Activated CD8-positive, alpha-beta memory T cell treated with anti-CD3 and anti-CD28 coated beads for 48 hours (primary cell): ENCODE measurements at places on chromosomes 16 and 17.

- no peak for DNase-seq
These were observed 40.2 kb downstream of the ARL4D start for GRCh38 chr17:43439041-43439440.

DNA sequence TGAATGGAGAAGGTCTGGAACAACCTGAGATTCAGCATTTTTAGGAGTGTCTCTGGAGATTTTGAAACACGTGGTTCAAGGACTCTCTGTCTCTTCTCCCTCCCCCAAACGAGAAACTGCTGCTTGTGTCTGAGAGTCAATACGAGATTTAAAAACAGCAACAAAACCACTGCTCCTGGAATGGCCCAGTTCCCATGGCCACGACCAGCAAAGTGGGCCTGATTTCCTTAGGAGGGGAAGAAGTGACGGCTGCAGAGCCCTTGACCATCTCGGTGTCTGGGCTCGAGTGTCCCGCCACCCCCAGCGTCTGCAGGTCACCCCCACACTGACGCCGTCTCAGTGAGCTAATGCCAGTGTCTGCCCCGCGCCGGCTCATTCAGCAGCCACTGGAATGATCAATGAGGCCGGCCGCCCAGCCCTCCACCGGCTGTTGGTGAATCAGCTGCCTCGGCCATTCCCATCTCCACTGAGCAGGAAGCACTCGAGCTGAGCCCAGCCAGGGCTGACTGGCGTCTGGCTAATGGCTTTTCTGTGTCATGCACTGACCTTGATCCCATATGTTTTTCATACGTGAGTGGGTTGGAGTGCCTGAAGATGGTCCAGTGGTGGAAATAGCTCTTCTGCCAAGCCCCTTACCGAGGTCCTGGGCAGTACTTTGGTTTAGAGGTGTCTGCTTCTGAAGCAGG is 151.8 kb downstream of the PITPNC1 start:
- DNase-seq = no peak

GRCh38 chr17:60327134-60327900 is 64.6 kb downstream of the USP32 start:
- no peak for DNase-seq

DNA sequence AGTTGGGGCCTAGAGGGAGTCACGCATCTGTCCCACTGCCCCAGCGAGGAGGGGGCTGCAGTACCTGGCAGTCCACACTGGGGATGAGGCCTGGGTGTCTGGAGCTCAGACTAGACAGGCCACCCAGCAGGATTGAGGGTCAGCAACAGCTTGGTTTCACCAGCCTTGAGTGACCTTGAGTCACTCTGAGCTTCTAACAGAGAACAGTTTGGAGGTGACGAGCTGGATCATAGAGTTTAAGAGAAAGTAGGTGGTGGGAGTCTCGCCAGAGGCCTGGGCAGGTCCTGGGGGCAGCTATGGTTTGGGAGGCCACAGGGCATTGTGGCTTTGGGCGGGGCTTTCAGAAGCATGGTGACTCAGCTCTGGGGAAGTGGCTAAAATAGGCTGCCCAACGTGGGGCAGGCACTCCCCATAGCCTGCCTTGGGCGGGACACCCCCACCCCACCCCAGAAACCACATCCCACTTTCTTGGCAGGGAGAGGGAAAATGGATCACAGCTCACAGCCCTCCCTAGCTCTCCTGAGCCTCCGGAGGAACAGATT is 20.5 kb downstream of the CDC42EP4 start:
- no peak for DNase-seq

DNA sequence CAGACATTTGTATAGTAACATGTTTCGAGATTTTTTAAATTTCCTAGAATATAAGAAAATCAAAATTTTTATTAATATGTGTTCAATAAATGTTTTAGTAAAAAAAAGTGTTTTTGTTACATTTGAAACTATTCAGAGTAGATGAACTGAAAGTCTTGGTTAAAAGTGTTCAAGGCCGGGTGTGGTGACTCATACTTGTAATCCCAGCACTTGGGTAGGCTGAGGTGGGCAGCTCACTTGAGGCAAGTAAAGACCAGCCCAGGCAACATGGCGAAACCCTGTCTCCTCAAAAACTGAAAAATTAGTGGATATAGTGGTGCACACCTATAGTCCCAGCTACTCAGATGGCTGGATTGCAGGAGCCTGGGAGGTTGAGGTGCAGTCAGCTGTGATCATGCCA is 16.8 kb upstream of the PHKG2 start:
- DNase-seq = no peak

DNA sequence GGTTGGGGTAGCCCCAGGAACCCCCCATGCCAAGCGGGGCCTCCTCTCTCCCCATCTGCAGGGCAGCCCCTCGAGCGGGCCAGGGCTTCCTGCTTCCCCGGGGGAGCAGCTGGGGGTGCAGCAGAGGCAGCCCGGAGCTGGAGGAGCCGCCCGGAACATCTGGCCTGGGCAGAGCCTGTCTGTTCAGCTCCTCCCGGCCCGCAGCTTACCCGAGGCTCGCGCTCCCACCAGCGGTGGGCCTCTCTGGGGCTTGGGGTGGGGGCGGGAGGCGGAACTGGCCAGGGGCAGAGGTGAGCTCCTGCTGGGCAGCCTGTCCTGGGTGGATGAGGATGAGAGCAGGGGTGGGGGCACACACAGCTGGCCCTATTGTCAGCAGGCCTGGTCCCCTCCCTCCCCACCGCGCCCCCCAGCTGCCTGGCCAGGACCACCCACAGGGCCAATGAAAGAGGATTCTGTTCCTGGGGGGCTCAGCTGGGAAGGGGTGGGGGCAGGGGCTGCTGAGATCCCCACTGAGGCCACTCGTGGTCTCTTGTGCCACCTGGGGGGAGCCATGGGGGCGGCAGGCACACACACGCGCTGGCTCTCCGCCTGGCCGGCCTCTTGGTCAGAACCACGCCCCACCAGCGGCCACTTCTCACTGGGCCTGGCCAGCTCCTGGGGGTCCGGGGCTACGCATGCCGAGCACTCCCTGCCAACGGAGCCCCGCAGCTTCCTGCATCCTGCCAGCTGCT is 34.7 kb downstream of the BAHCC1 start:
- DNase-seq = no peak

DNA sequence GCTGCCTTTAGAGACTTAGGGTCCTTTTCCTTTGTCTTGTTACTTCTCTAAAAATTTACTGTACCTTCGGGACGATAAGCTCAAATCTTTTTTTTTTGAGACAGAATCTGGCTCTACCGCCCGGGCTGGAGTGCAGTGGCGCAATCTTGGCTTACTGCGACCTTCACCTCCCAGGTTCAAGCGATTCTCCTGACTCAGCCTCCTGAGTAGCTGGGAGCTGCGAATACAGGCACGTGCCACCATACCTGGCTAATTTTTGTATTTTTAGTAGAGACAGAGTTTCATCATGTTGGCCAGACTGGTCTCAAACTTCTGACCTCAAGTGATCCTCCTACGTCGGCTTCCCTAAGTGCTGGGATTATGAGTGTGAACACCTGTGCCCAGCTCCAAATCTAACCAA is 7.4 kb downstream of the RAD51C start:
- no peak for DNase-seq

DNA sequence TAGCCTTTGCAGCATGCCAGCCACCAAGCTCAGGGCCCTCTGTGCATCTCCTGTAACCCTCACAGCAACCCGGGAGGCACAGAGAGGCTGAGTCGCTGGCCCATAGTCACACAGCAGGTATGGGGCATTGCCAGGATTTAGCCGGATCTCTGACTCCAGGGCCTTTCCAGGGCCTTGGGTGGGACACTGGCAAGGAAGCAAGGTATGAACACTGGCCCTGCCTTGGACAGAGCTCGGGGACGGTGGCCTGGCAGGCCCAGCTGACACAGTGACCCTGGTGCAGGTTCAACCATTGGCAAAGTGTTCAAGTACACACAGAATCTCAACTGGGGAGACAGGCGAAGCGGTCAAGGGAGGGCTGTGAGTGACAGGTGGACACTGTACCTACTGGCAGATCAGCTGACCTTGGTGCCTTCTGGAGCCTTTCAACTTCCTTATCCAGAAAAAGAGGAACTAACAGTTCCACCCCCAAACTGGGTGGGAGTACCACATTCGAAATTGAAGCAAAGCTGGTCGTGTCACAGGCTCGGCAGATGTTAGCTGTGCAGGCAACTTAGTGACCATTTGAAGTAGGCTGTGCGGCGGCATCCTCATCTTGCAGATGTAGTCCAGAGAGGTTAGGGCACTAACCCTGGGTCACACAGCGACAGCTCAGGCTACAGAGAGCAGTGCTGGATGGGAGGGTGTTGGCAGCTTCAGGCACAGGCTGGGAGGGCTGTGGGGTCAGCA is 287.4 kb downstream of the SEC14L1 start:
- DNase-seq = no peak
